ENCODE measurements at places on chromosomes 7 and 10.

DNA sequence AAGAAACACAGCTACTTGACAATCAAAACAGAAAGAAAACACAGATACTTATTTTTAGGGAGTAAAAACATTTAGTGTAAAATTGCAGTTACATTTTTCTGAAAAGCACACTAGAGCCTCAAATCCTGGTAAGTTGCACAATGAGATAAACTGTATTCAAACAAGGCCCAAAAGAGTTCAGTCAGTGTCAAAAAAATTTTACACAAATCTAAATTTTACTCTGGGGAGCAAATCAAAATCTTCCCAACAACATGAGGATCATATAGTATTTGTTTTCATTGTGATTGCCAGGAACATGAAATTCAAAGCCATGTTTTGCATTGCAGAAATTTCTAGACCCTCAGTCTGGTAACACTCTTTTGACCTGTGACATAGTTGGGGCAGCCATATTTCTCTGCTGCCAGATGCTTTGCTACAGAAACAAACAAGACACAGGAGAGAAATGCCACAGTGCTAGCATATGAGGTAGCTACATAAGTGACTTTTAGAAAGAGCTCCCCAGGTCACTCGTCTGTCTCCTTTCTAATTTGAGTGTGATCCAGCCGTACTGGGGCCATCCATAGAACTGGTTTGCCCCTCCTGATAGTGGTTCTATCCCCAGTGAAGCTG lies 49.6 kb downstream of the PDE1C start:
- DNase-seq, result no peak

GRCh38 chr10:12965571-12965970 lies 35.9 kb downstream of the CCDC3 start:
- DNase-seq, result no peak

- no peak for DNase-seq
Measured at GRCh38 chr7:156383526-156383925, 257.0 kb upstream of the RNF32 start.

DNA sequence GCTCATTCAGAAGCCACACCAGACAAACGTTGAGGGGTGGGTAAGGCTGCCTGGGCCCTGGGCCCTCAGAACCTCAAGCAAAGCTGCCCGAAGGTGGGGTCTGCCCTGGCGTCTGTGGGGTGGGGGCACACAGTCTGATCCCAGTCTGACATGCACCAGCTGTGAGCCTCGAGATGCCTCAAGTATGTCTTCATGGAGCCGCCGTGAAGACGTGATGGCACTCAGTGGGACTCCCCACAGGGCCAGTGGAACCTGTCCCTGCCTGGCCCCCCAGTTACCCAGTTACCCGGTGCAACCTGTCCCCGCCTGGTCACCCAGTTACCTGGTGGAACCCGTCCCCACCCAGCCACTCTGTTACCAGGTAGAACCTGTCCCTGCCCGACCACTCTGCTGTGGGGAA lies 351.2 kb downstream of the PTPRN2 start:
- DNase-seq, result no peak

DNA sequence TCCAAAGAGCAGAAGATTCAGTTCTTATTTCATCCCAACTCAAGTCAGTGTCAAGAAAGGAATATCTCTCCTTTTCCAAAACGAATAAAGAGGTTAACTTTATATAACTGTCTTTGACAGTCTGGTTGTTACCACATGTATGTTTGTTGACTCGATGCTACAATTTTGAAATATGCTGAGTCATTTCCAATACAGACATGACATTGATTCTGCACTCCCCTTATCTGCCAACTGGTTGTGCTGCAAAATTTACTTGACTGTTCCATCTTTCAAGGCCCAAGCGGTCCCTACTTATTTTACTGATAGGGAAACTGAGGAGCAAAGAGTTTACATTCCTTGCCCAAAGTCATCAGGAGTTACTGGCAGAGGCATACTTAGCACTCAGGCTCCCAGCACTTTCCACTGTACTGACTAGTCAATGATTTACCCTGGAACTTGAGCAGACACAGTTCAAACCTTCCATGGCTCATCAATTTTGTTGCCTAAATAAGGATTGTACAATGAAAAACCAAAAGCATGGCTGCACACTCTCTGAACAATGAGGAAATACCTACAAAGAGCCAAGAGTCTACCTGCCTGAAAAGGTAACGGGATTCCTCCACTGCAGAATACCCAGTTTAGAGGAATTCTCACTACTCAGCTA lies 52.8 kb downstream of the ABLIM1 start:
- DNase-seq, result no peak

- DNase-seq, result no peak
Measured at GRCh38 chr7:107284911-107285479, 116.2 kb downstream of the HBP1 start.

Measured in HEK293T (cell line).